Muscle of arm (tissue), 14 donors: ENCODE measurements at places on chromosomes 13 and 19.

DNA sequence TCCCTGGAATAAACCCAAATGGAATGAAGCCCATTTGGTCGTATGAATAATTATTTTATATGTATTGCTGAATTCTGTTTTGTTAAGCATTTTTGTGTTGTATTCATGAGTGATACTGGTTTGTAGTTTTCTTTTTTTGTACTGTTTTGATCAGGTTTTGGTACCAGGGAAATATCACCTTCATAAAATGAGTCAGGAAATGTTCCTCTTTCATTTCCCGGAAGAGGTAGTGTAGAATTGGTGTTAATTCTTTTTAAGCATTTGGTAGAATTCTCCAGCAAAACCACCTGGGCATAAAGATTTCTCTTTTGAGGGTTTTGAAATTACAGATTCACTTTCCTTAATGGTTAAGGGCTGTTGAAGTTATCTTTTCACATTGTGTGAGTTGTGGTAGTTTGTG, 13.3 kb downstream of the SPATA13 start:
- no peak for DNase-seq

DNA sequence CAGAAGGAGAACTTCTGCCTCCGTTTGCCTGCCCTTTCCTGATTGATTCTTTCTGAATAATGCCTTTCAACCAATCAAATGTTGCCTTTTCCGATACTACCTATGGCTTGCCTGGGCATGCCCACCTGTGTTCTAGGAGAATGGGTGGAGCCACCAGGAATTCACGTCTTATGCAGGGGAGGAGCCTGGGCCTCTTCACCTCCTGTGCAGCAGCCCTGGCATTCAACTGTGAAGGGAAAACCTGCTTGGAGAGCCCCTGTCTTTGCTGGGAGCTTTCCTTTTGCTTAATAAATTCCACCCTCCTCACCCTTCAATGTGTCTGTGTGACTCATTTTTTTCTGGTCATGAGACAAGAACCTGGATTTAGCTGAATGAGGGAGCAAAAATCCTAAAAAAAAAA, 730.7 kb downstream of the UQCRFS1 start:
- no peak for DNase-seq

GRCh38 chr19:35260694-35261304, 8.0 kb upstream of the USF2 start:
- no peak for DNase-seq

DNA sequence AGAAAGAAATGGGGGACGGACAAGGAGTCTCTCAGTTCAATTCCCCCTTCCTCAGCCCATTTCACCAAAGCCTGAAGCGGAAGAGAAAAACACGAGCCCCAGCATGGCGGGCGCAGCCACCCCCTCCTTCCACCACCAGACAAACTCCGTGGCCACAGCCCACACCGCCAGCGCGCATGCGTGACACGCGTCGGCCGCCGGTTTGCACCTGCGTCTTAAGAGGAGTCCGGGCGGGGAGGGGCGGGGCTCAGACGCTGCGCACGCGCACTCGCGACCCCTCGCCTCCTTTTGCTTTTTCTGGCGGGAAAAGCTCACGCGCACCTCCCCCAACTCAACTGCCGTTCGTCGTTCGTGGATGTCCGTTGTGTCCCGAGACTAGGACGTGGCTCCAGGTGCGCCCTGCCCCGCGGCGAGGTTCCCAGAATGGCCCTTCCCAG, at the start of gene KASH5:
KASH5 (plus strand) TSS at position 314 of the 437 bp plus-strand sequence. CDS start 2,635 bp downstream, outside the sequence.
- peak; percentile 38 for DNase-seq

GRCh38 chr13:74438901-74439300, 304.7 kb upstream of the KLF12 start:
- peak; percentile 27 for DNase-seq

DNA sequence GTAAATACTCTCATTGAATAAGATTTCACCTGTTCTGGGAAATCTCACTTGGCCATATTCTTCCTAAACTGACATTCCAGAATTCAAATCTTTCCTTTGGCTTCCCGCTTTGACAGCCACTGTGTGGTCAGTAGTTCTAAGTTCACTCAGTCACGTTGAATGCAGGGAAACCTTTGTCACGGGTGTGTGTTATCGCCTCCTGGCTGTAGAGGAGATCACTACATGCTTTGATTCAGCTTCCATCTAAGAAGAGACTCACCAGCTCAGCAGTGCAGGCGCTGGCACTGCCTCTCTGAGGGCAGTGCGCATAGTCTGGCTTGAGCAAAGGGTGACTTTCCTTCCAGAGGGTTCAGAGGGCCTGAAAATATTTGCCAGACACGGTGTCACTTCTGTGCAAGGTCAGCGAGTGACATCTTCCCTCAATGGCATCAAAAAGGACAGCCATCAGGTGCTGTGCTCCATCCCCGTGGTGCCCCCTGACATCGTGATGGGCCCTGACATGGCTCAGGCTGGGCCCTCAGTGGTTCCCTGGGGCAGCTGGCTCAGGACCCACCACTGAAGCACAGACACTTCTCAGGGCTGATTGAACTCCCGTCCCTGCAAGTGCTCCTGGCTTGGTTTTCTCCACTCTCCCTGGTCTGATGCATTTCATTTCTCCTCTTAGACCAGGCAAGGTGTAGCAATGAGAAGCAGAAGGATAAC, 635.4 kb upstream of the ARGLU1 start:
- no peak for DNase-seq

DNA sequence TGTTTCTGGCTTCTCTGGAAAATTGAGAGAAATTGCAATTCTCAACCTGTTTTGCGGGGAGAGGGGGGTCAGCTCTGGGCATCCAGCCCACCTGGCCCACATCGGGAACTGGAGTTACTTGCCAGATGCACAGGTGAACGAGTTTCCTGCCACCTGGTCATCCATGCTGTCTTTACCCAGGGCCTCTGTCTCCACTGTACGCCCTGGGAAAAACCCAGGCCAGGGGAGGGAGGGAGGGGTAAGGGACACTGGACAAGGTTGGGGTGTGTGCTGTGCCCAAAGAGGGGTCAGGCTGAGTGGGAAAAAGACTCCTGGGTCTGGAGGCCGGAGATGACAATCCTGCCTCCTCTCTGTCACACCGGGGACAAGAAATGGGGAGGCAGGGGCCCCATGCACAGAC, 307.6 kb downstream of the ZNF536 start:
- DNase-seq, result no peak

DNA sequence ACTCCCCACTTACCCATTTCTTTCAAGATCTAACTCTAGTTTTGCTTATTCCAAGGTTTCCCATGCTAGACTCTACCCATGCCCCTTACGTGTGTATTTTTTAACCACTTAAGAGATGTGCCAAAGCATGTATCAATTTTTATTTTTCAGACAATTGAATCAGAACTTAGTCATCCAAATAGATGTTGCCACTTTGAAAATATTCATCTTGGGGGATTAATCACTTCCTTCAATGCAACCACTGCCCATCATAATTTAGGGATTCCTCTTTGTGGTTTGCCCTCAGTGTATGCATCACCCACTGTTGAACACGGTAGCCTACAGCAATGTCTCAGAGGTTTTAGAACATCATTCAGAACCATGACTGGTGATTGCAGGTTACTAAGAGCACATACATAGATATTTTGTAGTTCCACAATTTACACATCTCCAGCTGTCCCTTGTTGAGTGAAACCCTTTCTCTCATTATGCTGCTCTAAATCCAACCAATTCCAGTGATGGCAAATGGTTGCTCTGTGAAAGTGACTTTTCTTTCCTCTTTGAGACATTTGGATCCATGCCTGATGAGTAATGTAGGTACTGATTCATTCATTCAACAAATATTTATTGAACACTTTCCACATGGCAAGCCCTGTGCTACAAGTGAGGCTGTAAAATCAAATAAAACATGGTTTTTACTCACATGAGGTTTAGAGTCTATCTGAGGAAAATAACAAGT, 60.6 kb upstream of the SERP2 start:
- no peak for DNase-seq

- peak; percentile 73 for DNase-seq
Measured at GRCh38 chr19:53424968-53425597, 6.7 kb upstream of the ZNF761 start.

DNA sequence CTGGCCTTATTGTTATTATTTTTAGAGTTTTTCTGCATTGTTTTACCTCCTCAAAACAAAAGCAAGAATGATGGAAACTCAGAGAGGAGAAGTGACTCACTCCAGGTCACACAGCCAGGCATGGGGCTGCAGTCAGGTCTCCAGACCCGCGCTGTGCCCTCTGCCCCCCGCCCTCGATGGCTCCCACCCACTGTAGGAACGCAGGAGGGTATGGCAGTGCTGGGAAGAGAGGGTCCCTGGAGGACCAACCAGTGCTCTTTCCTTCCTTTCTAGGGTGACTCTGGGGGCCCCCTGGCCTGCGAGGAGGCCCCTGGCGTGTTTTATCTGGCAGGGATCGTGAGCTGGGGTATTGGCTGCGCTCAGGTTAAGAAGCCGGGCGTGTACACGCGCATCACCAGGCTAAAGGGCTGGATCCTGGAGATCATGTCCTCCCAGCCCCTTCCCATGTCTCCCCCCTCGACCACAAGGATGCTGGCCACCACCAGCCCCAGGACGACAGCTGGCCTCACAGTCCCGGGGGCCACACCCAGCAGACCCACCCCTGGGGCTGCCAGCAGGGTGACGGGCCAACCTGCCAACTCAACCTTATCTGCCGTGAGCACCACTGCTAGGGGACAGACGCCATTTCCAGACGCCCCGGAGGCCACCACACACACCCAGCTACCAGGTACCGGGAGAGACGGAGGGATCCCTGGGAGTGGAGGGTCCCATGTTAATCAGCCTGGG, 5.6 kb downstream of the TIMM13 start:
- no peak for DNase-seq

DNA sequence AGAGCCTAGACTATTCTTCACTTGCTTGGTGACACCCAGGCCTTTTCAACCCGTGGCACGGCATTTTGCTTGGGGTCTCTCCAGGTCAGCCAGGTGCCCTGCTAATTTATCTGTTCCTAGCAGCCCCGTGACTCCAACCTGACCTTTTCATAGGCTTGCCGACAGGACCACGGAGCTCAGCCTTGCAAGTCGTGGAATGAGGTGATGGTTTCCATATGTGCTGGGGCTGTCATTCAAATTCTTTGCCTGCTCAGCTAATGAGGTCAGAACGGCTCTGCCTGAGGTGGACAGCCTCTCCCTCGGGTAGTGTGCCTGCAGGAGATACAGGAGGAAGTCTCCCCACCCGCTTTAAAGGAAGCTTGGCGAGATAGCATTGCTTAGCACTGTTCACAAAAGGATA, 61.0 kb downstream of the SHISA2 start:
- no peak for DNase-seq
